Activated CD4-positive, alpha-beta T cell treated with anti-CD3 and anti-CD28 coated beads, Interleukin-2, amount 50 U/mL, for 4 hours (primary cell): ENCODE measurements at places on chromosomes 6 and 20.

DNA sequence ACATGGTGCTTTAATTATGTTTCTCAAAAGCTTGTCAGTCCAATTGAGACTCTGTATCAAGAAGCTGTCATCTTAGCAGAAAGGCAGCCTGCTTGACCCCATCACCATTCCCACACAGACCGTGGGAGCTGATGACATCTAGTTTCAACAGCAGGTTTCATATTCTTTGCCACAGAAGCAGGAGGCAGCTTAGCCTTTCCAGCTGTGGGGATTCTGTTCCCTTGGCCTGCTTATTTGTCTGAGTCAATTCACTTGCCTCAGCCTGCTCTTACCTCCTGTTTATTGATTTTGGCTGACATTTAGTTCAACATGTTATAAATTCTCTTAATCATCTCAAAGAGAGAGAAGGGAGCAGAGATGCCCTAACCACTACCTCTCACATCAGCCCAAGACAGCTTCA lies 527.7 kb downstream of the ADGRB3 start:
- no peak for DNase-seq

DNA sequence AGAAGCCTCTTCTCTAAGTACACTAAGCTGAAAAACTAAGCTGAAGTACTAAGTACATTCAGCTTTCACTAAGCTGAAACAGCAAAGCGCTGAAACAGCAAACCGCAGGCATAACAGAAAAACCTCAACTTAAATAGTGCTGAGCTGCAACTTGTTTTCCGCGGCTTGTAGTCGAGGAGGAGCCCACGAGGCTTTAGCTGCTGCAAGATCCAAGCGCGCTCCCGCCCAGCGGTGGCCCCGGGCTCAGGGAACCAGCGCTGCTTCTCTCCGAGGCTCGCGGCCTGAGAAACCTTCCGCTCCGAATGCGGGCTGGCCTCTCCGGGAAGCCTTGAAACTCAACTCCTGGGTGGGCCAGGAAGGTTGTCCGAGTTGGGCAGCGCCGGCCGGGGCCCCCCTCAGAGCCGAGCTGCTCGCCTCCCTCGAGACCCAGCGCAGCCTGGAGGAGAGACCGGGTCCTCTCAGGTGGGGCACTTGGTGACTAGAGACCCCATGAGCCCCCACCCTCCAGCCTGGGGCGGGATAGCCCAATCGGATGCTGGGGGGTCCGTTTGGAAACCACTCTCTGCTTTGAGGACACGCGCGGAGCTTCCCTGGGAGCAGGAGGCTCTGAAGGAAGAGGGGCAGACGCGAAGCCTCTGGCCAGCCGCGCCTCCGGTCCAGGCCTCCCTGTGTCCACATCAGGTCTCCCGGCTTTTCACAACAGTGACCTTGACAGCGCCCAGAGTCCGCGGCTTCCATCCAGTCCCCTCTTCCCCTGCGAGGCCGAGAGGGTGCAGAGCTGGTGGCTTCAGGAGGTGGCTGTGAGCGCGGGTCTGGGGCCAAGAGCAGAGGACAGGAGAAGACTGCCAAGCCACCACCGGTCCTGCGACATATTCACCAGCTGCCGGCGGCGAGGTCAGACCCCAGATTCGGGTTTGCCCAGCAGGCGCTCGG lies 38.1 kb upstream of the HLA-E start:
- DNase-seq, result peak; percentile 55

DNA sequence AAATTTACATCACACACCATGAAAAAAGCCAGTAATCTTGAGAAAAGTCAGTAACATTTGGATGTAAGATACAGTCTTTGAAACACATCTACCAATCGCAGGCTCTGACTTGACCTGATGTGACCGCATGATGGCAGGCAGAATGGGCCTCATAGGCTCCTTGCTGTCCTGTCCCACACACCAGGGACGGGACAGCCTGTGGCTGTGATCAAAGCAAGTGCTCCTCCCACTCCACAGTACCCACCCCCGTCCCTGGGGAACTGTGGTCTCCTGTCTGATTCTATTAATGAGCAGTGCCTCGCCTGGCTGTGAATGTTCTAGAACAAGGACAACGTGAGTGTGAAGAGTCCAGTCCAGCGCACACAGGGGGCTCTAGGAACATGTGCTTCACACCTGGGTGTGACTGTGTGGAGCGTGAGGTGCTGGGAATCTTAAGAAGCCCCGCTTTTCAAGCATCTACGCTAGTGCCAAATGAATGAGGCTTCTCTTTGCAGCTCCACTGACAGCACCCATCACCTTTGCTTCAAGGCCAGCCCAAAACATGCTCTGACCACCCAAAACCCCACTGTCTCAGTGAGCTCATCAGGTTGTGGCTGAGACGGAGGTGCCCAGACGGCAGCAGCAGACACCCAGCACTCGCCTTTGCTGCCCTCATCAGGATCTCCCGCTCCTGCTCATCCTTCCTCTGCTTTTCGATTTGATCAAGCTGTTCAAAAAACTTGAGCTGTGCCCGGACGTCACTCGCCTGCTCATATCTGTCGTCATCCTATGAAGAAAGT lies 67.1 kb downstream of the TAF4 start:
- DNase-seq, result no peak

GRCh38 chr6:29376003-29376402 lies 912 bp upstream of the OR12D3 start:
- DNase-seq, result no peak

GRCh38 chr20:37922016-37922415 lies 19.1 kb downstream of the VSTM2L start:
- no peak for DNase-seq

- no peak for DNase-seq
Measured at GRCh38 chr6:1538810-1539478, 70.8 kb upstream of the FOXC1 start.

GRCh38 chr6:35522660-35523658 lies 10.3 kb upstream of the TULP1 start:
- peak; percentile 71 for DNase-seq

GRCh38 chr6:147972448-147972847 lies 370.2 kb upstream of the SASH1 start:
- DNase-seq, result no peak

DNA sequence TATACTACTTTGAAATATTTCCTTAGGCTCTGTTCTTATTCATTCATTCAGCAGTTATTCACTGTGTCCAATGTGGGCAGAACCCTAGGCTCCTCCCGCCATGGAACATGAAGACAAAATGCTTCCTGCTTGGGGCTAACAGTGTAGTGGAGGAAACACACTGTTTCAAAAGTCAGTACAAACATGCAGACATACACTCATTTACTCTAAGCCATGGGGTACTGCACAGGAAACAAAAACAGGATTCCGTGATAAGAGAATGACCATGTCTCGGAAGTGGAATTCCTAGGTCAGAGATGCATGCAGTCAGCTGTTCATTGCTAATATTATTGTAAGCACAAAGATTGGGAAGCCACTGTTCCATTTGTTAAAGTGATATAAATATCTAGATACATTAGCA lies 18.4 kb upstream of the FAM209A start:
- no peak for DNase-seq

- DNase-seq, result no peak
Measured at GRCh38 chr6:122798099-122798641, 9.1 kb downstream of the SMPDL3A start.

DNA sequence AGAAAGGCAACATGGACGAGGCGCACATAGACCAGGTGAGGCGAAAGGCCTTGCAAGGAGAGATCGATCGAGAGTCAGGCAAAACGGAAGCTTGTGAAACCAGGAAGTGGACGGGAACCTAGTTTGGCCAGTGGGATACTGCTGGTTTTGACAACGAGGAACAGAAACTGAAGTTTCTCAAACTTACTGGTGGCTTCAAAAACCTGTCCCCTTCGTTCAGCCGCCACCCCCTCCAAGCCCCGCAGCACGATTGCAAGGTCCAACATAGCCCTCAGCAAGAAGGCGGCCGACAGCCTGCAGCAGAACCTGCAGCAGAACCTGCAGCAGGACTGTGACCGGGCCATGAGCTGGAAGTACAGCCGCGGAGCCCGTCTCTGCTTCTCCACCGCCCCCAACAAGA lies 238.0 kb downstream of the KHDC1L start:
- no peak for DNase-seq

DNA sequence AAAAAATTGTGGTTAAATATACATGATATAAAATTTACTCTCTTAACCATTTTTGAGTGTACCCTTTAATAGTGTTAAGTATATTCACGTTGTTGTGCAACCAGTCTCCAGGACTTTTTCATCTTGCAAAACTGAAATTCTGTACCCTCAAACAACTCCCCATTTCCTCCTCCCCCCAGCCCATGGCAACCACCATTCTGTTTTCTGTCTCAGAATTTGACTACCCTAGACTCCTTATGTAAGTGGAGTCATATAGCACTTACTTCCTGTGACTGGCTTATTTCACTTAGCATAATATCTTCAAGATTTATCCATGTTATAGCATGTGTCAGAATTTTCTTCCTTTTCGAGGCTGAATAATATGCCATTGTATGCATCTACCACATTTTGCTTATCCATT lies 5.1 kb downstream of the VPS16 start:
- no peak for DNase-seq

DNA sequence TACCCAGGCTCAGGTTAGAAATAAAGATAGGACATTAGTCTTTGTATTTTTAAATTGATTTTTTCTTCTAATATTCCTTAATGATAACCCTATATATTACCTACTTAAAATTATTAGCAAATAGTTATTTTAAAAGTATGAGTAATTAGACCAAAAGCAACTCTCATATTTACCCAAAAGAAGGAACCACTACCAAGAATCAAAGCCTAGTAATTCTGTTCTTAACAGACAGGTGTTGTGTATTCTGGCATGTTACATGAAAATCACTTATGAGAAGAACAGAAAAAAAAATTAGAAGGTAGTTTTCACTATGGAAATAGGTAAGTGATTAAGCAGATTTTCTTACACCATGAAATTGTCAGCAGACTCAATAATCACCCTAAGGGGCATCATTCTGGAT lies 105.1 kb downstream of the ATG5 start:
- DNase-seq, result no peak

GRCh38 chr6:13427316-13427715 lies 60.1 kb downstream of the GFOD1 start:
- DNase-seq, result no peak

- DNase-seq, result no peak
Measured at GRCh38 chr20:25484911-25485511, 77.5 kb downstream of the GINS1 start.

- no peak for DNase-seq
Measured at GRCh38 chr6:53827531-53827930, 32.7 kb downstream of the LRRC1 start.

DNA sequence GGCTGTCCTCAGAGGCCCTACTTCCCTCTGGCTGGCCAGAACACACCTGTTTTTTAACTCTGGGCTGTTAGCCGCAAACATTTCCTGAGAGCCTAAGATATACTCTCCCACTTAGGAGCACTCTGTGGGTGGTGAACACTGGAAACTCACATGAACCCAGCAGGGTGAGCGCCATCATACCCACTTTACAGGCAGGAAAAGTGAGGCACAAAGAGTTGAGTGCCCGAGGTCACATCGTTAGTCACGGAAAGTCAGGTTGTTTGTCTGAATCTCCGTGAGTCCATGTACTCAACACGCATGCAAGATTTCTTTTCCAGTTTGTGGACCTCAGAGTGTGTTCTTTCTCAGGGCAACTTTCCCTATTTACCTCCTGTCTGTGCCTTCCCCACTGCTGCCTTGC lies 1.9 kb downstream of the BAK1 start:
- no peak for DNase-seq

GRCh38 chr6:63844287-63844686 lies 208.7 kb downstream of the PHF3 start:
- no peak for DNase-seq

GRCh38 chr6:5053864-5054244 lies 31.3 kb upstream of the PPP1R3G start:
- no peak for DNase-seq

DNA sequence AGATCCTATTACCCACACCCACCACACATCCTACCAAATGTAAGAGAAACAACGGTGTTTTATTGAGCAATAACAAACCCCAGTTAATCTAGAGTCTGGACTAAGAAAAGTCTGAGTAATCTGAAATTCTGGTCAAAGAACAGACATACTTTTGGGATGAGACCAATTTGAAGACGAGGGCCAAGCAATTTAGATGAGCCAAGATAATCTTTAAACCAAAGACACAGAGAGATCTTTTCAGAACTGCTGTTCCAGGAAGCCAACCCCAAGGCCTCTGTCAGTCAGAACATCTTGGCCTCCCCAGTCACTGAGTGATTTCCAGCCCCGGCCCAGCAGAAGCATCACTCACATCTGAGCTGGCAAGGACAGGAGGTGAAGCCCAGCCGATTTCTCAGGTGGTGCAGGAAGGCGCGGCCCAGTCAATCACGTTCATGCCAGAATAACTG lies 118.5 kb upstream of the SYNDIG1 start:
- no peak for DNase-seq

GRCh38 chr6:108164815-108165706 lies 761 bp upstream of the NR2E1 start:
- DNase-seq, result no peak

DNA sequence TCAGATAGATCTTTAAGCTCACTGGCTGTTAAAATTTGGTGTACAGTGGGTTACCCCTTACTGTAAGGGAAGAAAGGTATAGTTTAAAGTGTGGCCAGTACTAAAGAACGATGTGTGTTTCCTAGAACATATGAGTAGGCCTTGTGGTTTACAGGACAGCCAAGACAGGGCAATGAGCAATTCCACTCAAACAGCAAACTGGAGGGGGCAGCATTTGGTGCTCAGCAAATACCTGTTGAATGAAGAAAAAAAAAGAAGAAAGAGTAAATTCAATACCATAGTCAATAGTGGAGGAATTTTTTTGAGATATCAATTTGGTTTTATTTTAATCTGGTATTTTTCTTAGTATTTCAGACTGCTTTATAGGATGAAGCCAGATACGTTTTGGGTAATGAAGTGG lies 3.8 kb upstream of the NCOA5 start:
- no peak for DNase-seq

DNA sequence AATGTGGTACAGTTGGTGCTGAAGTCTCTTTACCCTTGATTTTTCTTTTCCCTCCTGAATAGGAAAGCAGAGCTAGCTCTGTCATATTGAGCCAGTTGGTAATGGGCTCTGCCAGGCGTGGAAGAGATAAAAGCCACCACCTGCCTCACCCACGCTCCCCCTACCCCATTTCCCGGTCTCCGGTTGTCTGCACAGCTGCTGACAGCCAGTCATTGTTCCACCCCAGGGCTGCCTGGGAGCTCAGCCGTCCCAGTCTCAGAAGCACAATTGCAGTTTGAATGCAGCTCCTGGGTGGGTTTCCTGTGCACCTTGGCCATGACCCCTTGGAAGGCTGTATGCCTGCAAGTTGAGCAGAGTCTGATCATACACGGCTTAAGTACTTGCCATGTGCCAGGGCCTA lies 675.2 kb upstream of the FLRT3 start:
- no peak for DNase-seq

- no peak for DNase-seq
Measured at GRCh38 chr6:96862560-96862959, 25.3 kb upstream of the GPR63 start.
